ENCODE measurements at places on chromosomes 12 and 14.

DNA sequence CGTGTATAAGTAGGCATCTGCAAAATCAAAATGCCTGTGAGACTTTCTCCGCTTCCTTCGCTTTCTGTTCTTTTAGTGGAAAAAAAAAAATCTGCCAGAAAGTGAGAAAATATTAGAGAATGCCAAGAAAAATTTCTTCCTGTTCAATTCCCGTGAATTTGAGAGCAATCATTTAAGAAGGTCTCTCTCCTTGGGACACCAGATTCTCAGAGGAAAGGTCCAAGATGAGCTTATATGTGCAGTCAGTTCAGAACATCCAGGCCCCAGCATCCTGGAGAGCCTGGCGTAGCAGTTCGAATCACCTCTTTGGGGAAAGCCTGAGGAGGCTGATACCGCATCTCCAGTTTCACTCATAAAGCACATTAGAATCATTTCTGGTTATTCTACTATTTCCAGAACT, 912.8 kb downstream of the GALC start:
- DNase-seq, result no peak

- no peak for DNase-seq
These were observed 1.1 kb downstream of the TPI1 start for GRCh38 chr12:6868211-6869048.

GRCh38 chr12:99087278-99087677, 442.2 kb downstream of the APAF1 start:
- DNase-seq, result no peak

DNA sequence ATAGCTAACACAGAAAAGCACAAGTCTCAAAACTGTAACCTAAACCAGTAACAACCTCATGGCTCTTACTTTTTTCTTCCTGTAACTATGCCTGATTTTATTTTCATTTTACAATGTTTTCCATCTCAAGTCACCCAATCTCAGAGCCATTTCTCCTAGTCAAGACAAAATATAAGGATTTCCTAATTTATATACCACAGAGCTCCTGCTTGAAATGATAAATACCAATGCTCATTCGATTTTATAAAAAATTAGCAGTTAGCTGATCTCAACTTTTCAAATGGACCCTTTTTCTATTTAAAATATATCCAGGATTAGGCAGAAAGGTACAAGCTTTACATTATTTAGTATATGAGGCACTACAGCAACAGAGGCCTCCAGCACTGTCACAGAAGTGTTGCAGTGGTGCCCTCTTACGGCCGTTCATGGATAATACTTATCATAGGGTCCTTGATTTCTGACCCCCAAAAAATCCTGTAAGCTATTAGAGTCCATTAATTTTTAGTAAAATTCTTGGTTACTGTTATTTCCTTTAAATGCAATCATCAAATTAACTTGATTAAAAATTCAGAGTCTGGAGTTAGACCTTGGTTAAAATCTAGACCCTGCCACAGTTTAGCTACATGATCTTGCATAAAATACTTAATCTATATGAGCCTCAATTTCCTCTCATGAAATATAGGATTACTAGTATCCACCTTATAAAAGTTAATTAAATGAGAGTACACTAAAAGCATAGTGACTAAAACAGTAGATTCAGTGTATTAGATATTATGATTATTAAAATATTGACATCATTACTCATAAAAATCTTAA, 68.3 kb downstream of the SEC23A start:
- no peak for DNase-seq

GRCh38 chr14:27727251-27727770, 1039.3 kb upstream of the FOXG1 start:
- no peak for DNase-seq

- DNase-seq, result no peak
These were observed 84.6 kb downstream of the VCPKMT start for GRCh38 chr14:50031602-50032313.

Measured in D721Med (cell line).